Activated T-cell treated with anti-CD3 and anti-CD28 coated beads, Interleukin-2, amount 50 U/mL, for 48 hours (primary cell): ENCODE measurements at places on chromosomes 6 and 20.

DNA sequence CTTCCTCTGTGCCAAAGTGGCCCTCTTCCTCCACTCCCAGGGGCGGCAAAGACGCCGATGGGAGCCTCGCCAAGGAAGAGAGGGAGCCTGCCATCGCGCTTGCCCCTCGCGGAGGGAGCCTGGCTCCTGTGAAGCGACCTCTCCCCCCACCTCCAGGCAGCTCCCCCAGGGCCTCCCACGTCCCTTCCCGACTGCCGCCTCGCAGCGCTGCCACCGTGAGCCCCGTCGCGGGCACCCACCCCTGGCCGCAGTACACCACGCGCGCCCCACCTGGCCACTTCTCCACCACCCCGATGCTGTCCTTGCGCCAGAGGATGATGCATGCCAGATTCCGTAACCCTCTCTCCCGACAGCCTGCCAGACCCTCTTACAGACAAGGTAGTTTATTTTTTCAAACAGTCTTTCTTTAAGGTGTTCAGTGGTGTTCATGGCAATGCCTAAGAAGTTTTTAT, 64.9 kb downstream of the FNDC1 start:
- DNase-seq, result no peak

- no peak for DNase-seq
Observed at GRCh38 chr6:24796616-24797290, 2.0 kb downstream of the ARMH2 start.

DNA sequence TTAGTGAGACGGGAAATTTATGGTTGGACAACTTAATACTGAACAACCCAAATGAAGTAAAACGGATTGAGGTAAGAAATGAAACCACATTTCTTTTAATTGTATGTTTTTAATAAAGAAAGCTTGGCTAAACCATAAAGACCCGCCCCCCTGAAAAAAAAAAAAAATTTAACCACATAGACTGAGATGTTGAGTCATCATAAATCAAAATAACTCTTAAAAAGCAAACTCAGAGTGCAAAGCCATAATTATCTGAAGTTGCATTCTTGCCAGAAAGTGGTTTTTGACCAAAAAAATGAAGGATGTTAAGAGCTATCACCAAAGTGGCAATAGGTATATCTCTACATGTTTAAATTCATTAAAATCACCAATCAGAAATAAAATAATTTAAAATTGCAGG, 101.8 kb upstream of the COL21A1 start:
- no peak for DNase-seq

DNA sequence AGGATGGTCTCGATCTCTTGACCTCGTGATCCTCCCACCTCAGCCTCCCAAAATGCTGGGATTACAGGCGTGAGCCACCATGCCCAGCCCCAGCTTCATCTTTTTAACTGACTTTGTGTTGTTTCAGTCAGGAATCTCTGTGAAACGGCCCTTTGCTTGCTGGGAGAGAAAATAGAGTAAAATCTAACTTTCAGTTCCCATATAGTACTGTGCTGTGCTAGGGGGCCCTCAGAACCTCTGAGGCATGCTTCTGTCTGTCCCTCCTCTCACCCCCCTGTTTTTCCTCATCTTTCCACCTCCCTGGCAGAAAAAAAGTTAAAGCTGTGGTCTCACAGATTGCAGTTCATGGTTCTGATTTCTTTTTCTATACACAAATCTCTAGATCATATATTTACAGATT, 48.4 kb downstream of the LRP11 start:
- no peak for DNase-seq

DNA sequence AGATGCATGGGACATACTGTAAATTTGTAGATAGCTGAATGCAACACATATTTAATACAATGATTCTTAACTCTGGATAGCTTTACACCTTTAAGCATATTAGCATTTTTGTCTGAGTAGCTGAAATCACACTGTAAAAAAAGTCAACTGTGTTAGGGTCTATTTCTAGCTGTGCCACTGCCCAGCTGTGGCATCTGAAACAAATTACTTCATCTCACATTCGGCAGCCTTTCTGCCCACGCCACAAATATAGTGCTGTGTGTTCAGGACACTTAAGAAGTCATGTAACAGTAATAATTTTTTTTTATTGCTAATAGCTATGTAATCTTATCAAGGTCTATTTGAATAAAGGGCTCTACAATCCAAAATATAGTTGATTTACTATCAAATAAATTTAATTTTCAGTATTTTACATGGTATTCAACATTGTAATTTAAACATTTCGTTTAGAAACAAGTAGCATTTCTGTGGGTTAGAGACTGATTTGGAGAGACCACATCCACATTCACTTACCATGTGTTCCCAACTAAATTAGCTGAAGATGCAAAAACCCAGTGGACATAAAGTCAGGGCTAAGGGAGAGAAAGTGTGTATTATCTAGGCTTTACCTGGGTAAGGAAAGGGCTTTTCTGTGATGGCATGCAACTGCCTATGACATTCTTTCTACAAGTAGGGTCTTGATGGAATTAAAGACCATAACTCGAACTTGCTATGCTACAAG, 276.7 kb downstream of the PLCB1 start:
- no peak for DNase-seq

DNA sequence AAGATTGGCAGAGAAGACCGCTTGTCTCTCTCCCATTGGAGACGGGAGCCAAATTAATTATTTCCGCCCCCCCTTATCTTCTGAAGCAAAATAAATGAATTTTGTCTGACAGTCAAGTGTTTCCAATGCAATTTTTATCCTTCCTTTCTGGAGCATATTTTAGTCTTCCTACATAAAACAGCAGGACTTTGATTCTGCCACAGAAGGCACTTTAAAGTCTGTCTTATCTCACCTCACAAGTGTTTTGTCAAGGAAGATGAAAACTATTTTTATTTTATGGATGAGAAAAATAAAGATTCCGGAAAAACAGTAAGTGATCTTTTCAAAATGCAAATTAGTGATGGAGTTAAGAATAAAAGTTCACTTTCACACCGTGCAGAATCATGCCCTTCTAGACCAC, 140.4 kb downstream of the OPRM1 start:
- DNase-seq, result no peak

DNA sequence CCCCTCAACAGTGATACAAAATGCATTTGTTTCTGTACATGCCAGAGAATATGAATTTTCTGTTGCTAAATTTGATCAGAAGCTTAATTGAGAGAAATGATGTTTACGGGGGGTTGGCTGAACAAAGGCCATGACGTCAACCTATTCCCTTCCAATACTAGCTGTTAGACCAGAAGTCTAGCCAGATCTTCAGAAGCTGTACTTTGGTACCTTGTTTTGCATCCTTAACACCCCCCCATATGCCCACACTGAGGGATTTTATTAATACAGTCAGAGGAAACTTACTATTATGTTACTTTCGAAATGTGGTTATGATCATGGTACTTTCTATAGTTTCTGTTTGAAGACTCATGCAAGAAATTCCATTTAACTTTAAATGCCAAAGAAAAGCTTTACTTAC, 3.1 kb downstream of the NCOA7 start:
- DNase-seq, result no peak

GRCh38 chr20:675453-676314, at the start of gene SCRT2:
TSS of gene SCRT2 (minus strand) at chr20:675802. CDS start at chr20:675601, 201 bp downstream.
- DNase-seq, result peak; percentile 68

- DNase-seq, result no peak
Observed at GRCh38 chr6:107977283-107977682, 19.3 kb upstream of the SEC63 start.

DNA sequence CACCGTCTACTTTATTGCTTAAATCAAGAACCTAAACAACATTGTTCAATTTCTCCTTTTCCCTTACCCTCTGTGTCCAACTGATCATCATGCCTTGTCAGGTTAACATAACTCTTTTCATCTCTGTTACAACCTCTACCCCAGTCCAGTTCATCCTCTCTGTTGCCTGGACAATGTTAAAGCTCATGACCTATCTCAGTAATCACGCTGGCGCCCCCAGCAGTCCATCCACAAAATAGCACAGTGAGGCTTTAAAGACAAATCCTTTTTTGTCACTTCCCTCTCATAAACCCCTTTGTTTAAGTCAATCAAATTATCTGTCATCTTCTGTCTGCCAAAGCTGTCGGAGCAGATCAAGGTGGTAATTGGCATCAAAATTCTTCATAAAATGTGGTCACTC, 140.1 kb downstream of the QKI start:
- DNase-seq, result peak; percentile 77

DNA sequence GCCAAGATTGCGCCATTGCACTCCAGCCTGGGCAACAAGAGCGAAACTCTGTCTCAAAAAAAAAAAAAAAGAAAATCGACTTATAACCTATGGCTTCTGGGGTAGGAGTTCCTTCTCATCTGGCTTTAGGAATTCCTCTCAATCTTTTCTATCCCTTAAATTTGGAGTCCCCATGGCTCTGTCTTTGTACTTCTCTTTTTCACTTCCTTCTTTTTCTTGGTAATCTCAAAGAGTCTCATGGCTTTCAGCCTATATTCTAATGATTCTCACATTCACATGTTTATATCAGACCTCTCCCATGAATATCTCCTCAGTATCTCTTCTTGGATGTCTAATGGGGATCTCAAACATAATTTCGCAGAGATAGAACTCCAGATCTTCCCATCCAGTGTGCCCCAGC, 42.8 kb upstream of the RALGAPA2 start:
- DNase-seq, result no peak

GRCh38 chr6:167861424-167861823, 34.7 kb downstream of the AFDN start:
- no peak for DNase-seq

GRCh38 chr6:100230115-100230952, 234.4 kb downstream of the SIM1 start:
- DNase-seq, result no peak
